BJ (cell line): ENCODE measurements at places on chromosomes 11 and 22.

DNA sequence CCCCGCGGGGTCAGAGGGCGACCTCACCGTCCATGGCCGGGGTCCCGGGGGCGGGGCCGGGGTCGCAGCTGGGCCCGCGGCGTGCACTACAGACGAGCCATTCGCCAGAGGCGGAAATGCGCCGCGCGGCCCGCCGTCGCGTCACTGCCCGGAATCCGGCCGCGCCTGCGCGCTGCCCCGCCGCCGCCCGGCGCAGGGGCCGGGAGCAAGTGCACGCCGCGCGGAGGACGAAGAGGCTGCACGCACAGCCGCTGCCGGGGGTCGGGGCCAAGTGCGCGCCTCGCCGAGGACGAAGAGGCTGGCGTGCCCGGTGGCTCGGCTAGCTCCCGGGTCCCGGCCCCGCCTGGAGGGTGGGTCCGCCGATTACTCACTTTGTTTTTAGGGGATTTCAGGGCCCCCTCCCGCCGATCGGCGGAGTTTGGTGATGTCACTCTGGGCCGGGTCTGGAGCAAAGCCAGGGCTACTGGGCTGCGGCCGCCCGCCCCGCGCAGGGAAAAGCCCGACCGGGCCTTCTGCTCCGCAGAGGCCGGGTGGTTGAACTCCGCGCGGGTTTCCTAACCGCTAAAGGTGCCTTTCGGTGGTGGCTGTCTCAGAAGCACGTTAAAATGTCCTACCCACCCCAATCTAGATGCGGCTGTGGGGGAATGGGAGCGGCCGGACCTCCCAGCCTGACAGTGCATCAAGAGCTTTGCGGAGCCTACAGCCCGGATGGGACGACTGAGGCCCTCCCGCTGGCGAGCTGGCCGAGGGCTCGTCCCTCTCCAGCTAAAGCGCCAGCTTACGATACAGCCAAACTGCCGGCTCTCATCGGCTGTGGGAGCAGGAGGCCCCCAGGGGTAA, at the start of gene RELA:
Gene RELA, minus strand, starts transcription at position 118 of the 840 bp plus-strand sequence. Its CDS starts 84 bp downstream, at position 34.
- DNase-seq, result peak; percentile 61

- DNase-seq, result no peak
These were observed 168.2 kb upstream of the PDGFD start for GRCh38 chr11:104332110-104332509.

DNA sequence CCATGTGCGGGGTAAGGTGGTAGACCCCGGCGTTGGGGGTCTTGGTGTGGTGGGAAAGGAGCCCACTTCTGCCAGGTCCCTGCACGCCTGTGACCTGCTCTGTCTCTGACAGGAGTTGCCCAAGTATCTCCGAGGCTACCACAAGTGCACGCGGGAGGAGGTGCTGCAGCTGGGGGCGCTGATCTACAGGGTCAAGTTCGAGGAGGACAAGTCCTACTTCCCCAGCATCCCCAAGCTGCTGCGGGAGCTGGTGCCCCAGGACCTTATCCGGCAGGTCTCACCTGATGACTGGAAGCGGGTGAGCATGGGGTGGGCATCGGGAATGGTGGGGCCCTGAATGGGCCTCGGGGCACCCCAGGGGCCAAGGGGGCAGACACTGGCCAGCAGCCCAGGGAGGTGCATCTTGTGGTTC, 83.0 kb downstream of the MYO7A start:
- DNase-seq, result no peak

GRCh38 chr11:86003654-86004053, 65.2 kb downstream of the PICALM start:
- no peak for DNase-seq

DNA sequence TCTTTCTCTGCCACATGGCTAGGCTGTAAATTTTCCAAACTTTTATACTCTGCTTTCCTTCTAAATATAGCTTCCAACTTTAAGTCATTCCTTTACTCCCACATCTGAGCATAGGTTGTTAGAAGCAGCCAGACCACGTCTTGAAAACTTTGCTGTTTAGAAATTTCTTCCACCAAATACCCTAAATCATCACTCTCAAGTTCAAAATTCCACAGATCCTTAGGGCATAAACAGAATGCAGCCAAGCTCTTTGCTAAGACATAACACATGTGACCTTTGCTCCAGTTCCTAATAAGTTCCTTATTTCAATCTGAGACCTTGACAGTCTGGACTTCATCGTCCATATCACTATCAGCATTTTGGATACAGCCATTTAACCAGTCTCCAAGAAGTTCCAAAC, 749.9 kb downstream of the METTL15 start:
- DNase-seq, result no peak

DNA sequence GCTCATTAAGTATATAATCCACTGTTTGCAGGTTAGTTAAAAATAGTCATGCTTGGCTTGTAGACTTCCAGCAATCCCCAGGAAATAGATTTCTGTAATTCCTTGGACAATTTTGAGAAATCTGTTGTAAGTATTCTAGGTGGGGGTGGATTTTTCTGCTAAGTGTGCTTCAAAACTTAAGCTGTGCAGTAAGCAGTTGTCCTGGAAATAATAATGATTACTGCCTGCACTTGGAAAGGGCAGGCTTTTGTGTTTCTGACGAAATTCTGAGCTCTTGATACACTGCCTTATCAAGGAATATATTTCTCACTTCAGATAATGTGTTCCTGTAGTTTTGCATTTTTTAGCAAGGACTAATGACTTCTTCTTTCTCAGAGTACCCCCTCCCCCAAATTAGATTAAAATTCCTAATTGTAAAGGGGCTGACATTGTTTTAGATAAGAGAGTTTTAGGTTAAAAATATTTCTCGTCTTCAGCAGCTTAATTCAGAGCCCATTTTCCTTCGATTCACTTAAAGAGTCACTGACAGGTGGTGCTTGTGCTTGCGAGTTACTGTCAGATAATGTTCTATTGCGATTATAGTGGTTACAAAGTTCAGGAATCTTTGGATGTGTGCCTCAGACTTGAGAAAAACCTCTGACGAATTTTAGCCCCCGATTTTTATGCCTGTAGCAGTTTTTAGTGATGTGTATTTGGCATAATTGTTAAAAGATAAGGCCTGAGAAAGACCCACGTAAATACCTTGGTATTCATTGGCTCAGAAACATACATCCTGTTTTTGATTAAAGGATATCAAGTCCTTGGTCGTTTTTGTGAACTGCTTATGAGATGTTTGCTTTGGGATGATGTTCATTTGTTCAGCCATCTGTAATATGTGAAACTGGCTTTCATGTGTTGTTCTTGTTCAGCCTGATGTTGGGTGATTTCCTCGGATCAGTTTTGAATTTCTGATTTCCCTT, 120.5 kb downstream of the HIPK3 start:
- DNase-seq, result no peak

DNA sequence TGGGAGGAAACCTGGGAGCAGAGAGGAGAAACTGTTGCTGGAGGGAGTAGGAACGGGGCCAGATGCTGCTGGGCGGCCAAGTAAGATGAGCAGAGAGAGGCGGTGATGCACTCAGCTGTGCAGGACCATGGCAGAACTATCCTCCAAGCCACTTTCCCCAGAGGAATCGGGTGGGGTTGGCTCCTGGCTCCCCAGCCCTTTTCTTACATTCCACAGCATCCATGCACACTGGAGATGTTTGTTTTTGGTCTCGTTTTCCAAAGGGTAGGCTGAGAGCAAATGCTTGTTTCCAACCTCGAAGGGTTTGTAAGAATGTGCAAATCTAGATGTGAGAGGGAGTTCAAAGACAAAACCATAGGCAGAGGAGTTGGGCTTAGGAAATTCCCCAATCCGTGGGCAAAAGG, 73.2 kb downstream of the DBX1 start:
- peak; percentile 56 for DNase-seq

- no peak for DNase-seq
These were observed at the start of gene MS4A7 for GRCh38 chr11:60378354-60378753. Gene MS4A7 (plus strand): TSS chr11:60378532. CDS start chr11:60383142, 4,610 bp downstream.

DNA sequence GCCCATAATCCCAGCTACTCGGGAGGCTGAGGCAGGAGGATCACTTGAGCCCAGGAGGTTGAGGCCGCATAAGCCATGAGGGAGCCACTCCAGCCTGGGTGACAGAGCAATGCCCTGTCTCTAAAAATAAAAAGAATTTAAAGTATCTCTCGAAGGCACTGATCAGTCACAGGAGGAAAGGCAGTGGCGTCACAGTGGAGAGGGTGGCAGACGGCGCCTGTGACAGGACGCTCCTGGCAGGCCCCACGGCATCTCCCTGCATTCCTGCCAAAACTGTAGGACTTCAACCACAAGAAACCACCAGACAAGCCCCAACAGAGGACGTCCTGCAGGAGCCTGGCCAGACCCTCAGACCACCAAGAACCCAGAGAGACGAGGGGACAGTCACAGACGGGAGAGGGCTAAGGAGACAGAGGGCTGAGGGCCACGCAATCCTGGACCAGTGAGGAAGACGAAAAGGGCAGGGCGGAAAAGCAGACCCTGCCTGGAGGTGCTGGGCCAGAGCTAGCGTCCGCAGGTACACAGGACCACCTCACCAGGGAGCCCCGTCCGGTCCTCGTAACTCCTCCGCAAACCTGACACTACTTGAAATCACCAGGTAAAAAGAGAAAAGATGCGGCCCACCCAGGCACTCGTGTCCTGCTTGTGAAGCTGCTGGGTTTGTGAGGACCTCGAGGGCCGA, 5.9 kb downstream of the RNH1 start:
- no peak for DNase-seq

GRCh38 chr11:45772986-45773785, 31.8 kb upstream of the SLC35C1 start:
- no peak for DNase-seq
